Foreskin keratinocyte (primary cell): ENCODE measurements at places on chromosomes 7 and 10.

DNA sequence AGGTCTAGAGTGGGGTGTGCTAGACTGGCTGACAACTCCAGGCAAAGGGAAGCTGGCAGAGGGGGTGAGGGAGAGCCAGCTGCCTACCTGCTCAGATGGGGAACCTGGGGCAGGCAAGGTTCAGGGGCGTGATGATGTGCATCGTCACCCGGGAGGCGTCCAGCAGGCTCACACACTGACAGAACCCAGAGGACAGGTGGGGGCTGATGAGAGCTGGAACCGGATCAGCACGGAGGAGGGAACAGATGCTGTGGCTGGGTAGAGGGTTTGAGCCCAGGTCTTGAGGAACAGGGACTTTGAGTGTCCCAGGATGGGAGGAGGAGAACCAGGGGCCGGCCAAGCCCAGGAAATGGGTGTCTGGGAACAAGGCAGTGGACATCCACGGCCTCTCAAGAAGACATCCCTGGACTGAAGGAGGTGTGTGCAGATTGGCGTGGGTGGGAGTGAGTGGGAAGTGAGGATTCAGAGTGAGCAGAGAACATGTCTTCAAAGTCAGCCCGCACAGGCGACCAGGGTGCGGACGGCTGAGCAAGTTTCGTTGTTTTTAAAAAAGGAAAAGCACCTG is 3.9 kb downstream of the RASGEF1A start:
- DNase-seq = no peak

GRCh38 chr10:117363028-117363427 is 12.2 kb downstream of the PDZD8 start:
- peak; percentile 57 for DNase-seq

DNA sequence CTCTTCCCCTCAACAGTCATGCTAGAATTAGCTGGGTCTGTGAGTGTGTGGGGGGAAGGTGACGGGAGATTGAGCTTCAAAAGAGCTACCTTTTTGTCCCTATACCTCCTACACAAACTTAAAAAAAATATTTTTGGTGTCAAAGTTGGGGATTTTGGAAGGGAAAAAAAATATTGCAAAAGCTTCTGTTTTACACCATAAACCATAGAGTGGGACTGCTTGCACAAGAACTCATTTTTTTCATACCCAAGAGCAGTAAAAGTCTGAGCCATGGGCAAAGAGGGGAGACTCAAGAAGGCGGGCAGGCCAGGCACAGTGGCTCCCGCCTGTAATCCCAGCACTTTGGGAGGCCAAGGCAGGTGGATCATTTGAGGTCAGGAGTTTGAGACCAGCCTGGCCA is 9.4 kb upstream of the ZDHHC4 start:
- no peak for DNase-seq

GRCh38 chr7:69651101-69651590 is 52.9 kb downstream of the AUTS2 start:
- DNase-seq = no peak
